ENCODE measurements at places on chromosomes 7 and 10.

DNA sequence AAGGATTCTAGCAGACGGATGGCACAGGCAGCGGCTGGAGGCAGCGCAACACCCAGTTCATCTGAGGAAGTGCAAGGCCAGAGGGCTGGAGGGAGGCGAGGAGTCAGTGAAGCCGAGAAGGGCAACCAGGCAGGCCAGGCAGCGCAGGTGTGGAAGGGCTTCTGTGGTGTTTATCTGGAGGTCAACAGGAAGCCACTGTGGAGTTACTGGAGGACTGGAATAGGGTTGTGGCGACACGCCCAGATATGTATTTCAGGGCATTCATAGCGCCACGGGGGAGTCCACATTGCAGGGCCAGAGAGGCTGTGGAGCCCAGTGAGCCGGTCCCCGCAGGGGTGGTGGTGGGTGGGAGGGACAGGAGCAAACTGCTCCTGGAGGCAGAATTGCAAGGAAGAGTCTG lies 150.6 kb downstream of the CDH23 start:
- no peak for DNase-seq

DNA sequence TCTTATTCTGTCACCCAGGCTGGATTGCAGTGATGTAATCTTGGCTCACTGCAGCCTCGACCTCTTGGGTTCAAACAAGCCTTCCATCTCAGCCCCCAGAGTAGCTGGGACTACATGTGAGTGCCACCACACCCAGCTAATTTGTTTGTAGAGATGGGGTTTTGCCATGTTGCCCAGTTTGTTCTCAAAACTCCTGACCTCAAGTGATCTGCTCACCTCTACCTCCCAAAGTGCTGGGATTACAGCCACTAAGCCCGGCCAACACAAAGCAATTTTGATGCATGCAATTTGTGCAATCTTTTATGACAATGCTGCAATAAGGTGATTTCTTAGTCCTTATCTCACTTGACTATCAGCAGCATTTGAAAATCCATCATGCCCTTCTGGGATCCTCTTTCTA lies 333.1 kb downstream of the FRMD4A start:
- DNase-seq: no peak

DNA sequence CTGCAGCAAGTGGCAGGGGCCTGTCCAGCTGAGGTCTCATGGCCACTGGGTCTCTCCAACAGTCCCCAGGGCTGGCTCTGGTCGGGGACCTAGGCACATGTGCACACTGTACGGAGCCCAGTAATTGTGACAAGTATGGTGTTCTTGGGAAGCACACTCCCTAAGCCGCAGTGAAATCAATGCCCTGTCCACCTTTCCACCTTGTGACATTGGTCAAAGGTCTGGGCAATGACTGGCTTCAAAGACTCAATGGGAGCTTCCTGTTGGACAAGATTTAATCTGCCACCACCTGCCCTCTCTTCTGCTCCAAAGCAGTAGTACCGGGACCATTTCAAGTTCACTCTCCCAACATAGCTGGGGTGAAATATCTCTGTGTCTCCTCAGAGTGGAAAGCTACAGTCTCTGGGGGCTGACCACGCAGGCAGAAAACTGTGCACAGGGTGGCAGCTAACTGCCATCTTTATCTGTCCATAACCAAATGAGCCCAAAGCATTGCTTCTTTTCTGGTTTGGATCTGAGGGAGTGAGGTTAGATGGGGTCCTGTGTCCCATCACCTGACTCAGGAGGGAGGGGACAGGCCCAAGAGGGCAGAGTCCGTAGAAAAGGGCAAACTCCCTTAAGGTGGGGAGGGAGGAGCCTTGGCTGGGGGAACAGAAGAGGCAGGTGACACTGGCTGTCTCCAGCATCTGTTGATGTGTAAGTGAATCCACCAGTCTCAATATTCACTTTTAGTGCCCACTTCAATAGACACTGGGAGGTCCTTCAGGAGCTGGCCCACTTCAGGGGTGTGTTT lies 307.7 kb downstream of the TNS3 start:
- DNase-seq: no peak

DNA sequence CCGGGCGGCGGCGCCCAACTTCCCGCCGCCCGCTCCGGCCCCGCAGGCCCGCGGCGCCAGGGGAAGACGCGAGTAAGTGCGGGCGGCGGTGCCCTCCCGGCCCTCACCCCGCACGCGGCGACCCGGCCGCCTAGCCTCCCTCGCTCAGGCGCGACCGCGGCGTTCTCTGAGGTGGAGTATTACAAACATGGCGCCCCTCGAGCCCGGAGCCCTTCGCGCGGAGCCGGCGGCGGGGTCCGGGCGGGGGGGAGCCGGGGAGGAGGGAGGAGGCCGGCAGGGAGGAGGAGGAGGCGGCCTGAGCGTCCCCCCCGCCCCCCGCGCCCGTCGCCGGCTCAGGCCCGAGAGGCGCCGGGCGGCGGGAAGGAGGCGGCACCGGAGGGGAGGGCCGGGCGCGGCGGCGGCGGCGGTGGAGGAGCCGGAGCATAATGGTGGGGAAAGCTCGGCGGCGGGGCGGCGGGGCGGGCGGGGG lies at the start of gene ZMYND11:
Gene ZMYND11, plus strand, starts transcription at position 324 of the 469 bp plus-strand sequence. CDS start 44,558 bp downstream, outside the sequence.
- DNase-seq: peak; percentile 54

GRCh38 chr10:57977262-57977661 lies 290.4 kb downstream of the IPMK start:
- DNase-seq: no peak

- no peak for DNase-seq
These were observed 525.7 kb downstream of the KCNMA1 start for GRCh38 chr10:77111611-77112550.

GRCh38 chr10:30027057-30028005 lies 32.1 kb downstream of the JCAD start:
- DNase-seq: peak; percentile 84

GRCh38 chr7:107212725-107213124 lies 43.9 kb downstream of the HBP1 start:
- no peak for DNase-seq

- no peak for DNase-seq
These were observed 259.2 kb downstream of the HDAC9 start for GRCh38 chr7:18754766-18755165.

- DNase-seq: no peak
These were observed 8.4 kb downstream of the THAP5 start for GRCh38 chr7:108561047-108561619.

DNA sequence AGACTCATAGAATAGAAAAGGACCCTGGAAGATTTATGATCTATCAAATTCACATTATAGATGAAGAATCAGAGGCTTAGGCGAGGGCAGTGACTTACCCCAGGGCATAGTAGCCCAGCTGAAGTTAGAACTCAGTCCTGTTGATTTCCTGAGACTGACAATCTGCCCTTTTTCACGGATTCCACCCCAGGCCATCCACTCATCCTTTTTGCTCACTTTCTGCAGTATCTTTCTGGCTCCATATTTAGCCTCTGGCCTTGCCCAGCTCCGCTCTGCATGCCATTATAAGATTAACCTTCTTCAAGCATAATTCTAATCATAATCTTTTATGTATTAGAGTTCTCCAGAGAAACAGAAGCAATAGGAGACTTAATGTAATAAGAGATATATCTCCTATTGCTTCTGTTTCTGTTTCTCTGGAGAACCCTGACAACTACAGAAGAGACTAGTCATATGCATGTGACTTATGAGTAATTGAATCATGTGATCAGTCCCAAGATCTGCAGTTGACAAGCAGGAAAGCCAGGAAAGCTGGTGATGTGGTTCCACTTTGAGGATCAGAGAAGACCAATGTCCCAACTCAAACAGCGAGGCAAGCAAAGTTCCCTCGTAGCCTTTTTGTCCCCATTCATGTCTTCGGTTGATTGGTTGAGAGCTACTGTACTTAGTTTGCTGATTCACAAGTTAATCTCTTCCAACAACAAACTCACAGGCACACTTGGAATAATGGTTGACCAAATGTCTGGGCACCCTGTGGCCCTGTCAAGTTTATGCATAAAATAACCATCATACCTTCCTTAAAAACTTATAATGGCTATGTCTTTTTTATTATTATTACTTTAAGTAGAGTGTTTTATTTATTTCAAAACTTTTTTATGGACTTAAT lies 412.1 kb downstream of the SUGCT start:
- DNase-seq: no peak

DNA sequence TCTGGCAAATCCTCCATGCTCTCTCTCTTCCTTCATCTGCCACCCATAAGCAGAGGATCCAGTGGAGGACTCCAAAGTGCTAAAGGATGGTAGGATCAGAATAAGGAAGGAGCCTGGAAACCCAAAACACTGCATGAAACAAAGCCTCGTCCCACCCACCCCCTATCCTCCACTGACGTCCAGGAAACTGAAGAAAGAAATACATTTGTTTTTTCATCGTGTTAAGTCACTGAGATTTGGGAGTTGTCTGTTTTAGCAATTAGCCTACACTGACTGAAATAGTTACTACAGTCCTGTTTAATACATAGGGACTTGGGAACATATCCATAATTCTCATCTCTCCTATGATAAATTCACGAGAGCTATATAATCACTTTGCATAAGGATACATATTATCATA lies 14.8 kb downstream of the ANXA7 start:
- DNase-seq: no peak

DNA sequence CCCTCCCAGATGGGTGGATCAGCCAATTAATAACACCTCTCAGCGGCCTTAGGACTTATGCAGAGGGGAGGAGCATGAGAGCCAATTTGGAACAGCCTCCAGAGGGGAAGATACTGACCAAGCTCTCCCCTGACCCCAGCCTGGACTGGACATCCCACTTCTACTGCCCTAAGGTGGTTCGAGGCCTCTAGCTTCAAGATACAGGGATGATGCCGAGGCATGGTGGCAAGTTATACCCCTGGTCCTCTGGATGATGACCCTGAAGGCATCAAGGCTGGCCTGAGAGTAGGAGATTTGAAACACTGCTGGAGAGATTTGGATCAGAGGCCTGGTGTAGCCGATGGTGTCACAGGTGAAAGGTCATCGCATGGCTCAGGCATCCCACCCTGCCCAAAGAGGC lies 3.2 kb downstream of the CDH23 start:
- DNase-seq: no peak

GRCh38 chr7:45922810-45923209 lies 1.7 kb upstream of the IGFBP3 start:
- no peak for DNase-seq

GRCh38 chr10:45179691-45180090 lies 135.7 kb downstream of the OR13A1 start:
- DNase-seq: no peak

DNA sequence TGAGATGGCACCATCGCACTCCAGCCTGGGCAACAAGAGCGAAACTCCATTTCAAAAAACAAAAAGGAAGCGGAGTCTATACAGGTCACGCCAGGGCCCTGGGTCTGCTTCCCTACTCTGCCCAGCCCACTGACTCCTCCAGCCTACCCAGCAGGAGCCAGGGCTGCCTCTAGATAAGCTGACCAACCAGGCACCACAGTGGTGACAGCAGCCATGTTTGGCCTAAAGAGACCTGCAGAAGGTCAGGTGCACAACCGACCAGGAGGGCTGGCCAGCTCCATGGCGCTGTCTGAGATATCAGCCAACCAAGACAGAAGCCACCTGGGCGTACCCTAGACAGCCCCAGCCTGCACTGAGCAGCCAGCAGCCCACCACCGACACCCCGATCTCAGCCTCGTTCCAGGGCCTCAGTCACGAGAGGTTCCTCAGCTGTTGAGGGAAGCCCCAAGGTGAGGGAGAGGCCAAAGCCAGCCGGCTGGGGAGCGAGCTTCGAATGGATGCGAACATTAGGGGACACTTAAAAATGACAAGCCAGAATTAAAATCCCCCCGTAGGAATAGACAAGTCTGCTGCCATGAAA lies 24.4 kb upstream of the PWWP2B start:
- DNase-seq: no peak

DNA sequence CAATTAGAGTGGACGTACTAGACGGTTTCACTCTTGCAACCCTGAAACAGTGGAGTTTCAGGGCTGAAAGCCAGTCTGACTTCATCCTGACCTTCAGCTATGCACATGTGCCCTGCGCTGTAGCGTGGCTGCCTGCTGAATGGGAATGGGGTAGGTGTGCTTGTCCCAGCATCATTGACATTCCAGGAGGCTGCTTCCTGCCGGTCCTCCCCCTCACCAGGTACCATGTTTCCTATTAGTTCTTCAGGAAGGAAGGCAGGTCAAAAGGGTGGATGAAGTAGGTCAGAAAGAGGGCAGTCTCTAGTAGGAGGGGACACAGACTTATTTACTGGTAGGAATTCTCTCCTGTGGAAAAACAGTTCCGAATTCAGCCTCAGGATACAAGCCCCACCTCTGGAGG lies 551.8 kb upstream of the GALNT17 start:
- no peak for DNase-seq

DNA sequence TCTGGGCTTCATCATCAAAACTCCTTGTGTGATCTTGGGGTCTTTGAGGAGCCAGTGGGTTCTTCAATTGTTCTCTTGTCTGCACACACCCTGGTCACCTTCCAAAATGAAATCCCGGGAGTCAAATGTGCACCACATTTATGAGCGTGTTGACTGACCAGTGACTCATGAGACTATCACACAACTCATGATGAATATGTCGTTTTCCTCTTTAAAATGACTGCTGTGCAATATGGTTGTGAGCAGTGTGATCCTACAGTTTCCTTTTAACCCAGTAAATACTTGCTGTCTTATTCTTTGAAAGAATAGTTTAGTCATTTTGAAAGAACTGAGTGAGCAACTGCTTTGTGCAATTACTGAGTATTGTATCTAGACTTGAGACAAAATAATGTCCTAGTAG lies 149.2 kb downstream of the DYNC1I1 start:
- DNase-seq: no peak

DNA sequence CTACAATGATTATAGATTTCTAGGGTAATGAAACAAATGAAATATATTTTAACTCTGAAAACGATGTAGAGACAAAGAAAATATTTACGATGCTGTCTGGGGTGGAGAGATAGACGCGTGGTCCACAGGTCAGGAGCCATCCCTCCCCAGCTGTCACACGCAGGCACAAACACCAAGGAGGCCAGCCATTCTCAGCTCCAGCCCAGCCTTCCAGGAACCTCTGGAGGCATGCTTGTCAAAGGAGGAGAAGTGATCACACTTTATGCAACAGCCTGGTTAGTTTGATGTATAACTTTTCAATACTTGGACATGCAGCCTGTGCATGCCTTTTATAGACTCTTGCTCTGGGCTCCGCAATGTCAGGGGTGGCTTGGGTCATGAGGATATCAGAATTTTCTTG lies 391.5 kb upstream of the MGMT start:
- DNase-seq: no peak

DNA sequence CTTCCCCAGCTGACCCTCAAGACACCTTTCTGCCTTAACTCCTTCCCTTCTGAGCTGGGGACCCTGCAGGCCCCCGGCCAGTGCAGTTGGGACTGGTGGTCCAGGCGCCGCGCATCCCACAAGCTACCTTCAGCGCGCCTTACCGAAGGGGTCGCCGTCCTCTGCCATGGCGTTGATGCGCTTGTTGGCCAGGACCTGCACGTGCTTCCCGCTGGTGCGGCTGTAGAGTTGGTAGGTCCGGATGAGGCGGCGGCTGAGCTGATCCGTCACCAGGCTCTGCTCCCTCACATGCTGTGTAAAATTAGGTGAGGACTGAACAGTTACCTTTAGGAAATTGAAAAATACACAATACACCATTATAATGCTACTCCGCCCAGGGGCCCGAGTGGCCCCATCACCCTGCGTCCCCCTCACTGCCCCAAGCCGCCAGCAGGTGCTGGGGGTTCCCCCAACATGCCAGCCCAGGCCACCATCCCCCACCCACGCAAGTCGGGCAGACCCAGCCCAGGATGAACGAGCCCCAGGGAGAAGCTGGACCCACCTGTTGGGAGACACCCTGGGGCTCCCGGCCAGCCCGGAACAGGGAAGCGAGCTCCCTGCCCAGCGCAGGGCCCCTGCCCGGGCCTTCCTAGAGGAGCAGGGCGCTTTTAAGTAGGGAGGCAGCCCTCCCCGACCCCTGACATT lies 1.2 kb downstream of the FGF8 start:
- no peak for DNase-seq

All from stimulated activated CD4-positive, alpha-beta T cell treated with anti-CD3 and anti-CD28 coated beads, TNF-alpha, amount 100 ng/mL, for 24 hours (primary cell).